ENCODE measurements at places on chromosomes 12 and 14.

DNA sequence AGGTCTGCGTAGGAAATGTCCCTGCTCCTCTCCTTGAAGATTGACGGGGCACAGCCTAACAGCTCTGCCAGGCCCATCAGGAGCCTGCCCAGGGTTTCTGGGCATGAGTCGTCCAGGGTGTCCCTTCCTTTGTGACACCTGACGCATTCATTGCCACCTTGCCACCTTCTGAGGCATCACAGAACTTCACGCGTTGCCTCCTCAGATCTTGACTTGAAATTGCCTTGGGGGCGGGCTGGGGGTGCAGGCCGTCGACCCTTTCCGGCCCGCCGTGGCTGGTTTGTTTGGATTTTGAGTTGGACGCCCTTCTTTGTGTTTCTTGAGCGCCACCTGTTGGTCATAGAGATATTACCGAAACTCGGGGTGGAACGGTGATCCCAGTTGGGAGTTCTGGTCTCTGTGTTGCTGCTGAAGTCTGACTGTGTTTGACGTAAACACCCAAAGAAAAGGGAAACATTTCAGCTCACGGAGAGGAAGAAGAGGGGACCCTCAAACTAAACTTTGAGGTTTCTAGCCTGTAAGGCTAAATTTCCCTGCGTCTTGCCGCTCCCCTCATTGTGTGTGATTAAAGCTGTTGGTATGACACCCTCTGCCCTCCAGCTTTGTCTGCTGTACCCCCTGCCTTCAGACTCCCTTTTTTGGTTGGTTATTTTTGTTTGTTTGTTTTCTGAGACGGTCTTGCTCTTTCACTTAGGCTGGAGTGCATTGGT, 44.6 kb downstream of the MLXIP start:
- DNase-seq: peak; percentile 30

DNA sequence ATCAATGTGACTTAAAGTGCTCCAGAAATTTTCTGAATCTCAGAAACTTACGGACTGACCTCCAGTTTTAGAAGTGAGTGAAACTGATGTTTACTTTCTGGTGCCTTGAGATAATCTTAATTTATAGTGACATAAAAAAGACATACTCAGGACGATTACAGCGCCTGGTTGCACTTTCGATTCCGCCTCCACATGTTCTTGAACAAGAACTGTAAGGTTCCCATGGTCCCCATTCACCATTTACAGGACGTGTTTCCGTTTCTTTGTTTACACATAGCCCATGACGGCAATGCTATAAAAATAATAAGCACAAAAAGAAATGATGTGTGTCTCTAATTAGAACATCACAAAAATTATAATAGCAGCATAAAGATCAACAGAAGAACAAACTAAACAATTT, 98.2 kb downstream of the ADAMTS20 start:
- no peak for DNase-seq

GRCh38 chr12:51270067-51270950, at the start of gene SMAGP:
Gene SMAGP, minus strand, starts transcription at chr12:51270415. Its CDS starts 1,137 bp downstream, at chr12:51269278.
- DNase-seq: peak; percentile 4

DNA sequence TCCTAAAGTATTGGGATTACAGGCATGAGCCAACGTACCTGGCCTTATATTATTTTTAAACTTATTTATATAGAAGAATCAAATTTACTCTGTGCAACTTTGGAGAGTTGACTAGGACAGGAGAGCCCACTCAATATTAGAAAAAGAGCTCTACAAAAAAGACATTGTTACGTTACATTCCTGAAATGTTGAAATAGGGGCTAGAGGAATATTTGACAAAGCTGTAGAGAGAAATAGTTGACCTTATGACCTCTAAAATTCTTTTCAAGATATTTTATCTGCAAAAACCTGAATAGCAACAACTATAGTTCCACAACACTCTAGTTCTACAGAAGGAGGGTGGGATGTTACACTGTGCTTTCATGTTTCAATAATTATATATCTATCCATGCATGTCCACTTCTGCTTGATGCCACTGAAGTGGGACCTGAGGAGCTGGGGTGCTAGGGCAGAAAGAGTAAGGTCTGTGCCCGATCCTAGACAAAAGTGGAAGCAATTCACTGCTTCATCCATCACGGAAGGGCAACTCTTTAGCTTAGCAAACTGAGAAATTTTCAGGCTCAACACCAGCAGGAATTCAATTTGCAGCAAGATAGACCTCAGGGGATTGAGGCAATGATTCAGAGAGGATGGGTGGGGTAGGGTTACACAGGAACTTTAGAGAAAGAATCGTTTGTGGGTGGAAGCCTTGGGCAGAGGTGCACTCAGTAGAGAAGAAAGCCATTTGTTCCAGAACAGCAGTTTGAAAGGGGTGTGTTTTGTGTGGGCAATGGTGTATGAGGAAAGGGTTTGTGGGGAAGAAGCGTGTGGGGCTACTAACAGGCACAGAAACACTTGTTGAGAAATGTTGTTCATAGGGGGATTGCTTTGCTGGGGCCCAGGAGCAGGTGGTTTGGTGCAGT, 16.0 kb upstream of the RNASE10 start:
- no peak for DNase-seq

DNA sequence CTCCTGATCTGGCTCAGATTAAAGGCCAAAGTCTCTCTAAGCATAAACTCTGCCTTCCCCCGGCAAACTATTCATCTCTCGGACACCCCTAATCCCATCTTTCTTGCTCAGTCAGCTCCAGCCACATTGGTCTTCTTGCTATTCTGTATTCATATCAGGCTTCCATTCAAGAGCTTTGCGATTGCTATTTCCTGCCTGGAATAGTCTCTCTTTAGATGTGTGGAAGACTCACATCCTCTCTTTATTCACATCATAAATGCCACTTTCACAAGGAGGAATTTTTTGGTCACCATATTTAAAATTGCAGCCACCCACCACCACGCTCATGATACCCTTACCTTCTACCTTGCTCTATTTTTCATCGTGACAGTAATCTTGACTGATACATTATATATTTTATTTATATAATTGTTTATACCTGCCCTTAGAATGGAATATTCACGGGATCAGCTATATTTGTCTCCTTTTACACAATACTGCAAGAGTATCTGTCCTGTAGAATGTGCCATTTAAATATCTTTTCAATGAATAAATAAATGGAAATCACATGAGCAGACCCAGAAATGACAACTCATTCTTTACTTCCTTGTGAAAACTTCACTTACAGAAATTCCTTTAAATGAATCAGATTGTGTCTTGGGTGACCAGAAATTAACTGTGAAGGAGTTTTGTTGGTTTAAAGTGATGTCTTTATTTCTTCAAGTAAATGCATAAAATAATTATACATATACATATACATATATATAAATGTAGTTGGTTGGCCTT, 780.6 kb upstream of the FLRT2 start:
- DNase-seq: no peak

DNA sequence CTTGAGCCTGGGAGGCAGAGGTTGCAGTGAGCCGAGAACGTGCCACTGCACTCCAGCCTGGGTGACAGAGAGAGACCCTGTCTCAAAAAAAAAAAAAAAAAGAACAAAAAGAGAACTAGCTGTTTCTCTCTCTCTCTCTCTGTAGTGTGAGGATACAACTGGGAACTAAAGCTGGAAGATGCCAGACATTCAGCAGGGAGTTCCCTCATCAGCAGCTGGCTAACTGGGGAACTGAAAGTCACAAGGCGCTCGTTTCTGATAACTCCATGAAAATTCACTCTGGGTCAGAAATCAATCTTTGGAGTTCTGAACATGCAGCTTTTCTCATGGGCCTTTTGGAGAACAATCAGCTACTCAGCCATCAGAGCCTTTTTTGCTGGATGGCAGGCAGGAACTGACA, 43.5 kb upstream of the MAP1LC3B2 start:
- DNase-seq: no peak

DNA sequence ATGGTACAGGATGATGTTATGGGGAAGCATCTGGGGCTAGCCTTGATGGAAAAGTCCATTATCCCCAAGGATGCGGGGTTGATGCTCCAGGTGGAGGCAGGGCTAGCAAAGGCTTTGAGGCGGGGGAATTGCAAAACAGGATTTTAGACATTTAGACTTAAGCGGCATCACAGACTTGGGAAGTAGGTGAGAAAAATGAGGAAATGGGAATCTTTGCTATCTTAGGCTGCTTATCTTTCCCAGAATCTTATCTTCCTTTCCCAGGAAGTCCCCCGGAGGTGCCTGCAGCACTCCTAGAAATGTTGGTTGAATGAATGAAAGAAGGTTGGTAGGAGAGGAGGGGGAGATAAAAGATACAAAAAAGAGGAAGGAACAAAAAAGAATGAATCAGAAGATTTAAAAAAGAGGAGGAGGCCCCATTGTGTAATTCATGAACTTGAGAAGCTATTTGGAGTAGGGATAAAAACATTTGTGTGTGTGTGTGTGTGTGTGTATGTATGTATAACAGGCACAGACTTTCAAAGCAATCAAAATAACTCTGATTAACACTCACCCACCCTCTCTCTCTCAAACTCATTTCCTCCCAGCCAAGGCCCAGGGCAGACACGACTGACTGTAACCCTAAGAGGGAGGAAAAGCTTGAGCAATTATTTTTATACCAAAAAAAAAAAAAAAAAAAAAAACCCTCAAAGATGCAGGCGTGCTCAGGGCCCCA, 62.5 kb upstream of the TBX3 start:
- DNase-seq: no peak

- DNase-seq: no peak
Measured at GRCh38 chr12:13764748-13765147, 216.7 kb downstream of the GRIN2B start.

DNA sequence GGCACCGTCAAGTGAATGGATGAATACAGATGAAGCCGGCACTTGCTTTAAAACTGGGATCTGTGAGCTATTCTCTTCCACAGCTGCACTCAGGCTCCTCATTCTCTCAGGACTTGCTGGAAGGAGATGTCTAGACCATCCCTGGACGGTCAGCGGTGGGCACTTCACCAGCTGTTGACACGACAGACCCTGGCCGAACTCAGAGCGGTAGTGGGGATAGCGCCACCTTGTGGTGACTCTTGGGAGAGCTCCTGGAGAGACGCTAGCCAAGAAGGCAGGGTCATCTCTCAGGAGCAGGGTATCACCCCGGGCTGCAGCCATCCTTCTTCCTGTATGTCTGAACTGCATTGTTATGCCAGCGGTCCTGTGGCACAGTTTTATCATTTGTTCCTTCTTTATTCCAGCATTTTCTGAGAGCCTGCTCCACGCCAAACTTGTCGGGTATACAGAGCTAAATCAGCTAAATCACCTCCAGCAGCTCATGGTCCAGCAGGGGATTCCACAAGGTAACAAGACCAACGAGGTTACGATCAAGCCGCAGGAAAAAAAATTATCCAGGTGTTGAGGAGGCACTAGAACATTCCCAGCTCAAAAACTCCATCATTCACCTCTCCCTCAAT, 10.0 kb downstream of the WNT1 start:
- peak; percentile 32 for DNase-seq

GRCh38 chr14:100618763-100619320, 31.6 kb upstream of the BEGAIN start:
- no peak for DNase-seq

DNA sequence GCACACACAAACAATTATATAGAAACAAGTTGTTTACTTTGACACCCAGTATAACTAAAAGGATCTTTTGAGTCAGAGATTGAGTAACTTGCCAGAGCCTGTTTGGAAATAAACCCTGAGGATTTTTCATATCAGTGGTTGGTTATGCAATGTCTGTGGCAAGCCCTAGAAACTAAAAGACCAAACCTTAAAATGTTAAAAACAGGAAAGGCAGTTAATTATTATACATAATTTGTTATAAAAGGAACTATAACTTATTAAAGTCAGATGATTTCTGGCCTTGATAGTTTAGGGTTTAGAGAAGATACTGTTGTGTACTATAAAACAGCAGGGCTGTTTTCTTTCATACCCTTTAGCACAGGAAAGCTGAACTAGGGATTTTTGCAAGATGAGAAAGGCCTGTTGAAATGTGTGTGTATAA, 44.1 kb downstream of the PSEN1 start:
- no peak for DNase-seq

- no peak for DNase-seq
Measured at GRCh38 chr14:36751920-36752319, 90.3 kb downstream of the PAX9 start.

DNA sequence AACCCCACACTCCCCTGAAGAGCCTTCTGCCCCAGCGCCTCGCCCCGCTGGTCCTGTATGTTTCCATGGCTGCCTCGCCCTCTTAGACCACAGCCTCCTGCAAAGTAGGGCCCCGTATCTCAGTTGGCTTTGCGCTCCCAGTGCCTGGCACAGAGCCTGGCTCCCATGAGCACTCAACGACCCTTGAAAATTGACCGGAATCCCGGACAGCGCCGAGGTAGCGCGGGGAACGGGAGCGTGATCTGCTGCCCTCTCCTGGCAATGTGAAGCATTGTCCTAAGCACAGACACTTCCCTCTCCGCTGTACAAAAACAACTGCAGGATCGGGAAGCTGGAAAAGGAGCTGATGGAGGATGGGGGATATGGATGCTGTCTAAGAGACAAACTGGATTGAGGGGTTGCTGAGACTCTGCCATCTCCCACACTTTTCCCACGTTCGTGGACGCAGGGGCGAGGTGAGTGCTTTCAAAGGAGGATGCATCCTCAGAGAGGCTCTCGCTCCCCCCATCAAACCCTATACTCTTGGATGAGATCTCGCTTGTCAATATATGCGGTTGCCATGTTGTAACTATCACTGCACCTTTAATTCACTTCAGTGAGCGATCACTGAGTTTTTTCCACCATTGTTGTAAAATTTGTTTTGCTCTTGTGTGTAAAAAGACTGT, 10.7 kb upstream of the FKBP4 start:
- no peak for DNase-seq

DNA sequence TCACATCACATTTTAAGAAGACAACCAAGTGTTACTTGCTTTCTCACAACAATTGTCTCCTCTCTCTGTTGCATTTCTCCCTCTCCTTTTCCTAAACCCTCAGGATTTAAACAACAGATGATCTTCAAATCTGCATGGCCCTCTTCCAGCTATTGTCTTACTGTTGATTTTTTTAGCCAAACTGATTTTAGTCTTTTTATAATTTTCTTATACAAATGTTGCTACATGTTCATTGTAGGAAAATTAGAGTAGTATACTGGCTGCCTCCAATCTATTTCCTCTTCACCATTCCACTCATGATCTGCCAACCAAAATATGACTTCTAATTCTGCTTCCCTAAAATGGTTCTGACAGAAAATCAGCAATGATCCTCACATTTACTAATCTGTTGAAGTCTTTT, 1.4 kb upstream of the KERA start:
- DNase-seq: no peak

- no peak for DNase-seq
Measured at GRCh38 chr12:64173456-64173855, 48.6 kb downstream of the KICS2 start.

- DNase-seq: no peak
Measured at GRCh38 chr14:86999036-86999435, 993.9 kb downstream of the GALC start.

Data from stimulated activated CD8-positive, alpha-beta memory T cell treated with anti-CD3 and anti-CD28 coated beads, Interleukin-15, amount 100 ng/mL, for 4 hours (primary cell).